ENCODE measurements at places on chromosomes 3 and 15.

GRCh38 chr15:79193103-79193502 is 89.4 kb upstream of the ANKRD34C start:
- no peak for DNase-seq

GRCh38 chr15:27846722-27847395 is 252.3 kb downstream of the OCA2 start:
- no peak for DNase-seq

DNA sequence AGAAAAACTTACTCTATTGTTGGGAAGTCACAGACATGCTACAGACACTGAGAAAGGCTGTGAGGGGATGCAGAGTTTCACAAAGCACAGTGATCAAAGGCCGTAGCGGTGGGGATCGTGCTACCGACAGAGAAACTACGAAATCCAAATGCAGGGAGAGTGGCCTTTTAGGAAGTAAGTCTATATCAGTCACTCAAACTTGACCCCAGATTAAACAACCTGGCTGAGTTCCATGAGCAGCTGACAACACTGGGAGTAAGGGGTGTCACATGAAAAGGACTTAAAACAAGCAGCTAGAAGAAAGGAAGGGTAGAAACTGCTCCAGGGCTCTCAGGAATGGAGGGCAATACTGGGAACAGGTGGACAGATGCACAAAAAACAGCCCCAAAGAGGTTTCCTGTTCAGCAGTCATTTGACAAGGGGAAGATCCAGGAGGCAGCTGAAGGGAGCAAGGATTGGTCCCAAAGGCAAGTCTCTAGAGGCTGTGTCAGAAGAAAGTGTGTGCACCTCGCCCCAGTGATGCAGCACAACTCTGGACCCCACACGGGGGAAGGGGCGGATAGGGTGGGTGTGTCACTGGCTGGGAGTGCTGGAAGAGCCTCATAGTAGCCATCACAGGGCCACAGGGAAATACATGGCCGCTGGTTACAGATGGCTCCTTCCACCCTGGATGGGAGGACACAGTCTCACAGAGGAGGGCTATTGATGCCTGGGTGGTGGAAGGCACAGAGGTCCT is 20.3 kb upstream of the HDAC11 start:
- no peak for DNase-seq

- no peak for DNase-seq
These were observed 23.2 kb downstream of the TRAT1 start for GRCh38 chr3:108845709-108846293.

GRCh38 chr3:52225452-52226228 is at the start of gene TLR9:
Gene TLR9, minus strand, starts transcription at chr3:52225645. Its CDS starts 116 bp downstream, at chr3:52225529.
- DNase-seq, result no peak

GRCh38 chr3:171564748-171565480 is 104.7 kb upstream of the TNIK start:
- DNase-seq, result no peak

GRCh38 chr3:108462899-108463298 is 47.5 kb downstream of the MYH15 start:
- DNase-seq, result no peak

DNA sequence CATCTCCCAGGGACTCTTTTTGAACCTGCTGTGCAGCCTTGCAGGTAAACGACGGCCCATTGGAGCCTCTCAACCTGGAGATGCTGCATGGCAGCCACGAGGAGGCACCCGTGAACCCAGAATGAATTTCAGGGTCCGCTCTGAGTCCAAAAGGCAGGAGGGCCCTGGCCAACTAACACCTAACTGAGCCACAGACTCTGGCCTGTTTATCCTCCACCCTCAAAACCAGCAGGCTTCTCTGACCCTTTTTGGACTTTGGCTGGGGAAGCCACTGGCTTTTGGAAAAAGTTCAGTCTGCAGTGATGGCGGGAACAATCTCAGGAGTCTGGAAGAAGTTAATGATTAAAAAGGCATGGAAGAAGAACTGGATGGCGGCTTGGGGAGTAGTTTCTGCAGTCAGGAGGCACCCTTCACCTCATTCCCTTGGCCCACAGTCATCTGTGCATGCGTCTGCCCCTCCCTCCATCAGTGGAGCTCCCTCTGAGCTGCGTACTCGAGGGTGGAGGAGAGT is 4.1 kb downstream of the PXYLP1 start:
- DNase-seq, result no peak

GRCh38 chr3:122623031-122623829 is 45.8 kb downstream of the PARP15 start:
- DNase-seq, result no peak

DNA sequence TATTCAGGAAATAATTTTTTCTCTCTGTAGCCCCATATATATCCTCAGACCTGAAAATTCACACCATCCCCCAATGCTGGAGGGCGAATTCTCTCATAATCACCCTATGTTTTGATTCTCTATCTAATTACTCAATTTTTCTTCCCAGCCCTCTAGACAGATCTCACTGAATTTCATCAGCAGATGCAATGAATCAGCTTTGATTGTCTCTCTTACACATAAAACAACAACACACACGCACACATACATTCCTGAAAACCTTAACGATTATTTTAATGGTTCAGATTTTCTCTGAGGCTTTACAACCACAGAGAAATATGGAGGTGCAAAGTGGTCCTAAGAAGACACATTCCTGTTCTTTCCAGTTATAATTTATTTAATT is 11.1 kb downstream of the RBMS3 start:
- DNase-seq, result no peak

DNA sequence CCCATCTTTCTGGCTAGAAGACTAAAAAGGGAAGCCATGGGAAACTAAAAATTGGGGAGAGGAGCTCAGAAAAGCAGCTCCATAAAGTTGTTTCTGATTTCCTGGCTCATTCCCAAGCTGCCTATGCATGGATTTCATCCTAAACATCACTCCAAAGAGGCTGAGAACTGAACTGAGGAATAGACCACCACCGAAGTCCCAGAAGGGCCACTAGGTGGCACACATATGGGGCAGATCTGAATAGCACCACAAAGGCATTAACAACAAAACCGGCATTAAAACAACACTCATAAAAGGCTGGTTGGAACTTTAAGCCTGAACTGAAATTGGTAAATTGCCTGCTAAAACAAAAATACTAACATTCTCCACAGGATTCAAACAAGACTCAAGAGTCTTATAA is 106.3 kb downstream of the PLD1 start:
- no peak for DNase-seq

GRCh38 chr3:3074551-3075257 is 35.5 kb downstream of the IL5RA start:
- no peak for DNase-seq

DNA sequence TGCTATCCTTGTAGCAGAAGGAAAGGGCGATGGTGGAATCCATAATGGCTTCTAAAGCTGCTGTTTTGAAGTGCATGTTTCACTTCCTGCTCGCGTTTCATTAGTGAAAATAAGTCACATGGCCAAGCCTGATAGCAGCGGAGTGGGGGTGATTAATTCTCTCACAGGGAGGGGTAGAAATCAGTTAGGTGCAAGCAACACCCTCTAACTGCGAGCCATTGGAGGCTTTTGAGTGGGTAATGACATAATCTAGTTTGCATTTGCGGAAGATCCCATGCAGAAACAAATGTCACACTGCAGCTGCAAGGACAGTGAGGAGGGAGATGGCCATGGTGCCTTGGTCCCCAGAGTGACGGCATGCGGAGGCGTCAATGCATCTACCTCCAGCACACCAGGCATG is 41.1 kb downstream of the CACNA2D3 start:
- no peak for DNase-seq

- no peak for DNase-seq
These were observed 259.2 kb downstream of the GBE1 start for GRCh38 chr3:81502236-81502635.

- no peak for DNase-seq
These were observed 17.9 kb downstream of the ATP11B start for GRCh38 chr3:182811269-182811596.

- no peak for DNase-seq
These were observed 337.5 kb downstream of the NTRK3 start for GRCh38 chr15:87919064-87919463.

DNA sequence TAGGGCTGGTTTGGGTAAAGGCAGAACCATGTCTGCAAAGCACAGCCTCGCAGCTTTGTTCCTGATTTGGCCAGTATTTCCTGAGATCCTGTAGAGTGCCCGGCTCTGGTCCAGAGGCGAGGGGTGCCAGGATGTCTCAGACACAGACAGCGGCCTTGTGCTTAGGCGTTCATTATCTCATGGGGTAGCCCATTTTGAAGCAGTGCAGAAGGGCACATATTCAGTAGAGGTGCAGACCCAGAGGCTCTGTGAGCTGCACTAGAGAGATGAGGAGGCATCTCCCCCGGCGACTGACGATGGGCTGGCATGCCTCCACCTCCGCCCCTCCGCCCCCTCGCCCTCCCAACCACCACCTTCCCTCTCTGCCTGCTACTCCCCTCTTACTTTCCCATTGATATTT is 170.3 kb downstream of the CHDH start:
- DNase-seq, result no peak

GRCh38 chr15:87080547-87080946 is 1000.9 kb downstream of the AGBL1 start:
- DNase-seq, result no peak

DNA sequence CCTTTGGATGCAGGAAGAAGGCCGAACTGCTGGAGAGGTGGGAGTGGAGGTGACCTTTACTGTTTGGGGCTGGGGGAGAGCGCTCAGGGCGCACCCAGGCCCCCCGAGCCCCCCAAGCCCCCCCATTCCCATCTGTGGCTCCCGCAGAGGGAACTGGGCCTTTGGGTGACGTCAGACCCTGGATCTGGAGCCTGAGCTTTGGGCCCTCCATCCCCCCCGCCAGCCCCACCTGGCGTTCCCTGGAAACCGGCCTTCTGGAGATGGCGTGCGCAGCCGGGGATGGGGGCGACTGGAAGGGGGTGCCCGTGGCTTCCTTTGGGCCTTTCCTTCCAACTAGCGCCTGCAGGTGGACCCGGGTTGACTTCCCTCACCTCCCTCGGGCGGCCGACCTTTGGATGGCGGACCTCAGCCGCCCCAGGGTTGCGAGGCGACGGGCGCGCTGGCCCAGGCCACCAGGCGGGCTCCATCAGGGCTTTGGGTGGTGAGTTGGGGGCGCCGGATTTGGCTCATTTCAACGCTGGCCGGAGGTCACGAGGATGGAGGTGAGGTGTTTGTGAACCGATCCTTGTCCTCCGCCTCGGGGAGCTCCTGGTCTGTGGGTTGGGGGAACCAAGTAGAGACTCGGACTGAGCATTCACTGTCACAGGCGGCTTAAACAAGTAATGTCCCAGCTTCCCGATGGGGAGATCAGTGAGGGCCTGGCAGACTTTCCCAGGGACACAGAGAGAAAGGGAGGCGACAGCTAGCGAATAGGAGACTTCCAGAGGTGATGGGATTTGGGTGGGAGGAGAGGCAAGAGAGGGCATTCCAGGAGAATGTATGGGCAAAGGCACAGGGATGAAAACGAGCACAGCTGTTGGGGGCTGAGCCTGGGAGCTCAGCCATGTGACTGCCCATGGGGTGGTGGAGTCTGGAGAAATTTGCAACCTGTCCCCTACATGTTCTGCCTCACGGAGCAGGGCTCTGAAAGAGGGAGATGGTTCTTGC is 709 bp downstream of the SCAMP5 start:
- DNase-seq, result no peak
